ENCODE measurements at places on chromosomes 6 and 20. TPM values are rescaled to one million over a fixed set of nuclear protein-coding genes. Genes with fewer than 3 reads are reported as not detected.

Gene ENPP3
- 0.32 TPM for total RNA-seq

Gene RAB44
- 0.27 TPM for total RNA-seq

Gene BPIFB4
- total RNA-seq: not detected

Gene FLRT3
- total RNA-seq: not detected

Gene PERP
- total RNA-seq: 2.3 TPM

Gene PRL
- total RNA-seq: not detected

Gene KHDRBS2
- not detected for total RNA-seq

Gene EDN3
- total RNA-seq: 0.44 TPM

Gene PRSS16
- total RNA-seq: 0.49 TPM

Gene TNFRSF21
- 0.15 TPM for total RNA-seq

Gene LINC00237
- total RNA-seq: not detected

Gene HLA-DMB
- 17.6 TPM for total RNA-seq

Gene RFX6
- total RNA-seq: not detected

Gene SLC16A10
- total RNA-seq: 24.4 TPM

Gene XKR7
- 0.07 TPM for total RNA-seq

Gene GPLD1
- 1.7 TPM for total RNA-seq

Gene RIPOR3
- total RNA-seq: 0.69 TPM

Gene RGL2
- total RNA-seq: 59.2 TPM

Gene FBXL4
- total RNA-seq: 12.3 TPM

Gene PLEKHG1
- total RNA-seq: 29.9 TPM

Gene LRRN4
- total RNA-seq: not detected

Gene PI3
- not detected for total RNA-seq

Gene CALHM4
- not detected for total RNA-seq

Gene C20orf144
- not detected for total RNA-seq

Gene SEL1L2
- total RNA-seq: not detected

Gene WFDC10B
- not detected for total RNA-seq

Gene HIVEP1
- total RNA-seq: 96.4 TPM

Gene ATRN
- total RNA-seq: 12.9 TPM
